ENCODE measurements at places on chromosomes 2 and 18.

DNA sequence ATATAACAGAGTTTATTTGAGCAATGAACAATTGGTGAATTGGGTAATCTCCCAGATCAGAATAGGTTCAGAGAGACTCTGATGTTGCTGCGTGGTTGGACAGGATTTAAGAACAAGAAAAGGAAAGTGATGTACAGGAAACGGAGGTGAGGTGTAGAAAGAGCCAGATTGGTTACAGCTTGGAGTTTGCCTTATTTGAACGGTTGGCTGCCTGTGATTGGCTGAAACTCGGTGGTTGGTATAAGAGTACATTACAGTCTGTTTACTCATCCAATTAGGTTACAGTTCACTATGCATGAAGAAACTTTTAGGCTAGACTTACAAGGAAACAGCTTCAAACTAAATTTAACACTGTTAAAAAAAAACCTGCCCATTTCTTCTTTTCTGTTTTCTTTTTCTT, 68.0 kb upstream of the CABLES1 start:
- no peak for DNase-seq

GRCh38 chr2:106012591-106013347, 181.3 kb downstream of the UXS1 start:
- DNase-seq = no peak

DNA sequence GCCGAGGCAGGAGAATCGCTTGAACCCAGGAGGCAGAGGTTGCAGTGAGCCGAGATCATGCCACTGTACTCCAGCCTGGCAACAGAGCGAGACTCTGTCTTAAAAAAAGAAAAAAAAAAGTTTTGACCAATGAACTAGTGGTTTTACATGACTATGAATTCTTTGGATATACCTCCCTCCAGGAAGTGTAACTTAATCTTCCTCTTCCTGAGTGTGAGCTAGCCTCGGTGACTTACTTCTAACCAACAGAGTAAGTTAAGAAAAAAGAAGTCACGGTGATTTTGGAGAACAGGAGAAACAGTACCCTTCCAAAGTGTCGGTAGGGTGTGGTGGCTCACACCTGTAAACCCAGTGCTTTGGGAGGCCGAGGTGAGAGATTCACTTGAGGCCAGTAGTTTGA, 7.1 kb downstream of the TIA1 start:
- DNase-seq = no peak

- no peak for DNase-seq
These were observed 449.6 kb downstream of the PLCL1 start for GRCh38 chr2:198253995-198254394.

Data from nephron progenitor cell (in vitro differentiated cells).